Tibial nerve (tissue), 4 donors: ENCODE measurements at places on chromosomes 11 and 22.

GRCh38 chr11:73141309-73142127, 600 bp downstream of the FCHSD2 start:
- H3K4me1 ChIP-seq, result peaks cover 19% of the 10 kb centered on the region
- H3K27me3 ChIP-seq, result no peaks in the 10 kb centered on the region
- DNase-seq, result peak; percentile 36
- H3K27ac ChIP-seq, result peak overlapping the region; percentile 93

DNA sequence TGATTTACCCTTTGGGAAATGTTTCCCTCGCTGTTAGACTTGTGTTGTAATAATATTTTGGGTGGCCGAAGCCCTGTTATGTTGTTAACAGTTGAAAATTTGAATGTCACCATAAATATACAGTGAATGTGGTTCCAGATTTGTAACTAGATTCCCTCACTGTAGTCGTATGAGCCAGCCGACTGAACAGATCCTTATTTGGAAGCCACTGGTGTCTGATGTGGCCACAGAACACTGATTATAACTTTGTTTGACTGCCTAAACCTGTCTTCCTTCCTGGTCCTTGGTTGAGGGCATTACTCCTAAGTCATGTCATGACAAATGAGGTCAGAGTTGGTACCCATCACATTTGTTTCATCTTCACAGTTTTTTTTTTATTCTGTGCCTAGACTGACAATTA, 45.4 kb downstream of the YAP1 start:
- no peaks in the 10 kb centered on the region for H3K27me3 ChIP-seq
- H3K4me3 ChIP-seq, result no peak overlapping the region
- H3K27ac ChIP-seq, result no peak overlapping the region
- DNase-seq, result no peak
- no peaks in the 10 kb centered on the region for H3K36me3 ChIP-seq

DNA sequence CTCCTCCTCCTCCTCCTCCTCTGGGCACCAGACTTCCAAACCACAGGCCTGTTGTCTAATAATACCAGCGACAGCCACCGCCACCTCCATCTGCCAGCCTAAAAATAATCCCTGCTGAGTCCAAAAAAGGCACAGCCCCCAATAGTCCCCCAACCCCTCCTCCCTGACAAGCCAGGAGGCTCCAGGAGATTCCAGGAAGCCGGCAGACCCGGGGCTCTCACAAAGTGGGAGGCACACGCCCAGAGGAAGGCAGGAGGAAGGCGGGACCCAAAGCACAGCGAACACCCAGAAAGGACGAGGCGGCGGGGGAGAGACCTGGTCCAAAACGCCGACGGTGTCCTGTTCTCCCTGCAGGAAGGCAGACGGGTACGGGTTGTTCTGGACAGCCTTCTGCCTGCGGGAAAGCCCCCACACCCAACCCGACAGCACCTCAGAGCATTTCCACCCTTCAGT, 5.9 kb downstream of the IGSF9B start:
- no peaks in the 10 kb centered on the region for H3K36me3 ChIP-seq
- no peak overlapping the region for H3K27ac ChIP-seq
- no peak overlapping the region for H3K4me3 ChIP-seq
- no peaks in the 10 kb centered on the region for H3K4me1 ChIP-seq

DNA sequence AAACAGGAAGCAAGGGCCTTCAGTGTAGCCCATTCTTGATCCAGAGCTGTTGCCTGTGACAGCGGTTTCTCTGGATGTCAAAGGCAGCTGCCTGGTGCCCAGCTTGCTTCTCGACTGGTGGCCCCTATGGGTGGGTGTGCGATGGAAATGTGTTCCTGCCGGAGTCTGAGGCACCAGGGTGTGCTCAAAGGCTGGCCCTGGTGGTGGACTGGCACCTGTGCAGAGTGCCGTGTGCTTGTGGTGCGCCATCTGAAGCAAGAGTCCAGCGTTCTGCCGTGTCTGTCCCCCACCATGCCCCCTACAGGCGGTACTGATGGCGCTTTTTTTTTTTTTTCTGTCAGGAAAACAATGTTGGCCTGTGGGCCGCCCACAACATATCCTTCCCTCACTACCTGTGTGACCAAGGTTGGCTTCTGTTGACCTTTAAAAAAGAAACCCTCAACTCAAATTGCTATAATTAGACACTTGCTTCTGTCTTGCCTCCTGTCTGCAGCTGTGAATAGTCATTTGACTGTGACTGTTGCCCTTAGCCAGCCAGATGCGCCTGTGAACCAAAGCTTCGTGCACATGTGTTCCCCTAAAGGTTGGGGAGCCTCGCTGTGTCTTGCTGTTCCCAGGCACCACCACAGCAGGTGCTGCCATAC, 4.7 kb upstream of the RANBP1 start:
- DNase-seq, result no peak
- no peaks in the 10 kb centered on the region for H3K36me3 ChIP-seq
- H3K4me1 ChIP-seq, result peaks cover 19% of the 10 kb centered on the region
- H3K27ac ChIP-seq, result no peak overlapping the region
- no peaks in the 10 kb centered on the region for H3K27me3 ChIP-seq

DNA sequence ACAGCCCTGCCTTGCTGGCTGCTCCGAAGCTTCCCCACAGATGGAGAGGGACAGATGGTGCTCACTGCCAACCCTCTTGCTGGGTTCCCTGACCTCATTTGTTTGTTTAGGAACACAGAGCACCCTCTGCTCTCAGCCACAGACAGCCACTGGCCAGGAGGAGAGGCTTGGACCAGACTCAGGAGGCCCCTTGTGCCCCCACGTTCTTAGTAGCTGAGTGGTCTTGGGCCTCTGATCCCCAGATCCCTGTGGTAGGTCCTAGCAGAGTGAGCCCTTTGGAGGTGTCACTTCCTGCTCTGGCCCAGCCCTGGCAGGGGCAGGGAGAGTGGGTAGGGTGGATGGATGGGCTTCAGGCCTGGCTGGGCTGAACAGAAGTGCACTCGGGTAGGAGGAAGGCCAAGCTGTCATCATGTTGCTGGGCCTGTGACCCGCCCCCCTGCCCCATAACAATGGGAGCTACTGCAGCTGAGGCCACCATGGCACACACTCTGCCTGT, 84.0 kb downstream of the DHCR7 start:
- no peak overlapping the region for H3K4me3 ChIP-seq
- no peaks in the 10 kb centered on the region for H3K27me3 ChIP-seq

GRCh38 chr11:27282806-27283205, 80.2 kb downstream of the CCDC34 start:
- no peak overlapping the region for H3K27ac ChIP-seq
- DNase-seq, result no peak
- H3K36me3 ChIP-seq, result no peaks in the 10 kb centered on the region
- no peaks in the 10 kb centered on the region for H3K4me1 ChIP-seq
- H3K4me3 ChIP-seq, result no peak overlapping the region

DNA sequence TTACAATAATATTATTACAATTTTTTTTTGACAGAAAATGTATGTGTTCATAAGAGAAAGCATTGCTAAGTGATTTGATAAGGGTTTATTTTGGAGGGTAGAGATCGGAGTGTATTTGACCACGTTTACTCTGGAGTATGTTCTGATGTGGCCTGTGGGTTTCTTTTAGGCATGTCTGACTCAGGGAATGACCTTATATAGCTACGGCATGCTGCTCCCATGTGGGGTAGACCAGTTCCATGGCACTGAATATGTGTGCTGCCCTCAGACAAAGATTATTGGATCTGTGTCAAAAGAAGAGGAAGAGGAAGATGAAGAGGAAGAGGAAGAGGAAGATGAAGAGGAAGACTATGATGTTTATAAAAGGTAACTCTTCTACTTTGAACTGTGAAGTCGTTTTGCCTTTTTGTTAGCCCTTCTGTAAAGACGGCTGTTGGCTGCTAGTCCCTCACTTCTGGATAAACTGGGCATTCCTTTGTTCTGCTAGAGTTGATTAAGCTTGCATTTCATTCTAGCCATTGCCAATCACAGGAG, 38.1 kb upstream of the ST14 start:
- peak overlapping the region; percentile 15 for H3K27ac ChIP-seq
- peaks cover 49% of the 10 kb centered on the region for H3K4me1 ChIP-seq
- no peak for DNase-seq
- H3K4me3 ChIP-seq, result no peak overlapping the region
- no peaks in the 10 kb centered on the region for H3K27me3 ChIP-seq
- no peaks in the 10 kb centered on the region for H3K36me3 ChIP-seq

DNA sequence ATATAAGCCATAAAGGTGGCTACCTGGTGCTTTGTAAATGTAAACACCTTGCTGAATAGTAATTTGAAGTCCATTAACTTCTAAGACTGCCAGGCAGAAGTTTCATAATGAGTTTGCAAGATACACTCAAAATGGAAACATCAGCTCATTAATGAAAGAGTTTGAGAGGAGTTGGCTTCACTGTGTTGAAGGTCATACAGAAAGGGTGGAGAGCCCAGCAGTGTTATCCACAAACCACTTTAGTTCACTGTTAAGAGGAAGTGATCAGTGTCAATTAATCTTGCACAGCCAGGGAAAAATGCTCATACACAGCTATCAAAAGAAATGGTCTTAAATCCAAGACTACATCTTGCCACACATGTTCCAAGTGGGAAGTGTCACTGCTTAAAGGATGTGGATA, 689.4 kb downstream of the JRKL start:
- no peak overlapping the region for H3K27ac ChIP-seq
- DNase-seq, result no peak
- H3K36me3 ChIP-seq, result no peaks in the 10 kb centered on the region
- no peaks in the 10 kb centered on the region for H3K4me1 ChIP-seq

- DNase-seq, result no peak
- H3K27ac ChIP-seq, result no peak overlapping the region
- H3K36me3 ChIP-seq, result no peaks in the 10 kb centered on the region
- H3K27me3 ChIP-seq, result no peaks in the 10 kb centered on the region
Measured at GRCh38 chr22:28112548-28113043, 193.5 kb upstream of the PITPNB start.

DNA sequence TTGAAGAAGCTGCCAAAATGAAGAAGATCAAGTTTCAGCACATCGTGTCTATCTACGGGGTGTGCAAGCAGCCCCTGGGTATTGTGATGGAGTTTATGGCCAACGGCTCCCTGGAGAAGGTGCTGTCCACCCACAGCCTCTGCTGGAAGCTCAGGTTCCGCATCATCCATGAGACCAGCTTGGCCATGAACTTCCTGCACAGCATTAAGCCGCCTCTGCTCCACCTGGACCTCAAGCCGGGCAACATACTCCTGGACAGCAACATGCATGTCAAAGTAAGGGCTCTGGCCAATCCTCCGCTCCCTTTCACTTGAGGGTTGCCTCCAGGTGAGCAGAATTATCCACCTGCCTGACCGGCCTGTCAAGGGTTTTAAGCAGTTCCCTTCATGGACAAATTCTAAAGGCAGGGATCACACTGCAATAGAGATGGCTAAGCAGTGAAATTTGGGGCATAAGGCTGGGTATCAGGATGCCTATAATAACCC, 6.0 kb downstream of the ANKK1 start:
- H3K36me3 ChIP-seq, result no peaks in the 10 kb centered on the region
- H3K4me1 ChIP-seq, result no peaks in the 10 kb centered on the region
- H3K4me3 ChIP-seq, result no peak overlapping the region
- no peak overlapping the region for H3K27ac ChIP-seq
- DNase-seq, result no peak

- H3K27me3 ChIP-seq, result no peaks in the 10 kb centered on the region
- H3K36me3 ChIP-seq, result peaks cover 16% of the 10 kb centered on the region
- H3K4me3 ChIP-seq, result no peak overlapping the region
Measured at GRCh38 chr11:125454047-125454446, 42.0 kb downstream of the FEZ1 start.

DNA sequence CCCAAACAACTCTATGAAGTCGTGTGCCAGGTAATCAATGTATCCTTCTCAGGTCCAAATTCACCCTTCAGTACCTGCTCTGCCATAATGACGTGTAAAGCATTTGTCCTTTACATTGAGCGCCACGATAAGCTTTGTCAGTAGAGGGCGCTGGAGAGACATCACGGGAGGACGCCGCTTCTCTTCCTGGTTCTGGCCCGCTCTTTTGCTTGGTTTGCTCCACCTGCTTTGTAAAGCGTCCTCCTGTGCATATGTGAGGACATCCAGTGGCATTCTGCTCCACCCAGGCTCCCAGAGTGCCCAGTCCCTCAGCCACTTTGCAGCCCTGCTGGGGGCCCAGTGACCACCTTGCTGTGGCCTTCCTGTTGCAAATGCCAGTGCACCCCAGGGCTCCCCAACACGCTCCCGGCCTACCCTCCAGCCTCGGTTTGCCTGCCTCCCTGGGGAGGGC, 61.1 kb downstream of the WT1 start:
- no peak for DNase-seq
- H3K27me3 ChIP-seq, result no peaks in the 10 kb centered on the region
- no peak overlapping the region for H3K27ac ChIP-seq

GRCh38 chr11:64892411-64892831, 14.0 kb upstream of the EHD1 start:
- peak overlapping the region; percentile 74 for H3K27ac ChIP-seq
- no peaks in the 10 kb centered on the region for H3K4me1 ChIP-seq
- DNase-seq, result no peak
- no peak overlapping the region for H3K4me3 ChIP-seq
- H3K36me3 ChIP-seq, result no peaks in the 10 kb centered on the region

DNA sequence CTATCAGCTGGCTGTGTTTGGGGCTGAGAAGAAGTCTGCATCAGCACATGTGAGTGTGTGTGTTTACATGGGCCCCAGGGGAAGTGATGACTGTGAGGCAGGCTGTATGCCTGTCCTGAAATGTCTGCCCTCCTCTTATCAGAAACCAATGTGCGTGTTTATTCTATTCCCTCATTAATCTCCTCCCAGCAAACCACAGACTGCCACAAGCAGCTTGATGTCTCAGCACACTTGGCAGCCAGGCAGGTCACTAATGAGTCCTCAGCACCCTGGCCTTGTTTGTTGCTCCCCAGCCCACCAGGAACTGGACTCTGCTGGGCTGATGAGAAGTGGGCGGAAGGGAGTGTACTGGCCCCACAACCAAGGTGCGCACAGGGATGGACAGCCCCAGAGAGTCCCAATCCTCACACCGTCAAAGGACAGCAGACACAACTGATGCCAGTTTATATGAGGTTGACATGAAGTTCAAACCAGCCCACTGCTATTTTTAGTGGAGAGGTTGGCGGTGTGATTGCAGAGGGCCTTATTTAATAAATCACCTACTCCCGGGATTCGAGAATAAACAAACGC, 225.8 kb downstream of the ETS1 start:
- H3K27me3 ChIP-seq, result no peaks in the 10 kb centered on the region
- no peak overlapping the region for H3K4me3 ChIP-seq

- no peak overlapping the region for H3K4me3 ChIP-seq
- no peak overlapping the region for H3K27ac ChIP-seq
- H3K4me1 ChIP-seq, result no peaks in the 10 kb centered on the region
Measured at GRCh38 chr11:64713016-64713707, 9.8 kb downstream of the NRXN2 start.

DNA sequence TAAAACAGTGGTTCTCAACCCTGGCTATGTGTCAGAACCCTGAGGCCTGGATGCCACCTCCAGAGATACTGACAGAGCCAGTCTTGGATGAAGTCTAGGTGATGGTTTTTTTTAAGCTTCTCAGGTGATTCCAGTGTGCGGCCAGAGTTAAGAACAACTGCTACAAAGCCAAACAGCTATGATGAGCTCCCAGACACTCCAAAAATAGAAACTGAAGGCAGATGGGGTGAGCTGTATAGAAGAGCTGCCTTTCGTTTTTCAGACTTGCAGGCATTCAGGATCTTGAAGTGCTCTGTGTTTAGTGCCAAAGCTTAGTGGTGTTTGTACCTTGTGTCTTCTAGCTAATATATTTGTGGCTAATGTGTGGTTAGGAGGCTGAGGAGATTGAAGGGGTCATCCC, 14.2 kb downstream of the SCUBE2 start:
- H3K4me1 ChIP-seq, result peaks cover 9% of the 10 kb centered on the region
- no peaks in the 10 kb centered on the region for H3K36me3 ChIP-seq
- DNase-seq, result no peak
- H3K27ac ChIP-seq, result no peak overlapping the region

- no peaks in the 10 kb centered on the region for H3K4me1 ChIP-seq
- no peak for DNase-seq
- no peaks in the 10 kb centered on the region for H3K27me3 ChIP-seq
- no peaks in the 10 kb centered on the region for H3K36me3 ChIP-seq
- no peak overlapping the region for H3K4me3 ChIP-seq
Measured at GRCh38 chr11:28400331-28401100, 292.3 kb downstream of the METTL15 start.
